ENCODE measurements at places on chromosomes 1 and 21.

DNA sequence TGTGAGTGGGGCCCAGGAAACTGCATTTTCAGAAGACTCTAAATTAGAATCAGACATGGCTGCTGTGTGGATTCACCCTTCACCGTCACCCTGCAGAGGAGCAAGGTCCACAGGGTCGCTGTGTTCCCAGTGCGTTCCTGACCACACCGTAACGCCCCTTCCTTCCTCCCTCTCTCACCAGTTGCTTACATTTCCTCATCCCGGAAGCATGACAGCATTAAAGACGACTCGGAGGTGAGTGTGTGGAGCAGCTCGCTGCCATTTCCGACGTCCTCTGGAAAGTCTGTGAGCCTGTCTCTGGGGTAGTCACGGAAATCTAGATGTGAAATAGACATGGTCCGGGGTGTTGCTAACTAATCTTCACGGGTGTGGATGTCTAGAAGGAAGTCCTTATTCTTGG is 45.9 kb downstream of the FAAP20 start:
- no peak for DNase-seq

- peak; percentile 86 for DNase-seq
Measured at GRCh38 chr1:151972542-151973248, 21.0 kb downstream of the S100A10 start.

DNA sequence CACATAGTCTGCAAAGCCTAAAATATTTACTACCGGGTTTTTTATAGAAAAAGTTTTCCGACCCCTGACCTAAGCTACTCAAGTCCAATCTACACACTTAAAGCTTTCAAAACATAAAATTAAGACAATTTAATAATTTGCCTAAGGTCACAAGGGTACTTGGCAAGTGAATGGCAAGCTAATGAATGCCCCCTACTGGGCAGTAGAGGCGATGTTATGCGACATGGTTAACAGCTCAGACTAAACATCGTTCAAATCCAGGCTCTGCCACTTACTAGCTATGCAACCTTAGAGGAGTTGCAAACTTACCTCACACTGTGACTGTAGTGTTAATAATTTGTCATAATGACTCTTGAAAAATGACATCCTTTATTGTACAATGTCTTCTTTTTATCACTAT is 317.2 kb upstream of the NFIA start:
- DNase-seq: no peak

DNA sequence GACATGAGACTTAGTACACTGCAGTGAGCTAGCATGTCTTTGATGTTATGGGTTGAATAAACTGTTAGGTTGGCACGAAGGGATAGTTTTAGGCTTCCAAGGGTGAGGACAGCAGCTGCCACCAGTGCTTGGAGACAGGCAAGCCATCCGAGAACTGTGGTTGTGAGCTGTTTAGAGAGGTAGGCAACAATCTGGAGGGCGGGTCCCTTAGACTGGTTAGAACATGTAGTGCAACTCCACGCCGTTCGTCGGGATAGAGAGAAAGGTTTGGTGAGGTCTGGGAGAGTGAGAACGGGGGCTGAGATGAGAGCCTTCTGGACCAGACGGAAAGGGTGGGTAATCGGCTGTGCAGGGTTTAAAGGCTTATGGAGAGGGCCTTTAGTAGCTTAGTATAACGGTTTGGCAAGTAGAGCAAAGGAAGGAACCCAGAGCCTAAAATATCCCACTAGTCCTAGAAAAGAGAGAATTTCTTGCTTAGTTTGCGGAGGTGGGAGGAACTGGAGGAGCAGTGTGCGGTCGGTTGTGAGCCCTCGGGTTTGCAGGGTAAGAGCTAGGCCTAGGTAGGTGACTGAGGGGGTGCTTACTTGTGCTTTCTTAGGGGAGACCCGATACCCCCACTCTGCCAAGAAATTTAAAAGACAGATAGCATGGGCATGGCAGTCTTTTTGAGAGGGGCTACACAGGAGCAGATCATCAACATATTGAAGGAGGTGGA is 72.8 kb downstream of the CNST start:
- no peak for DNase-seq

- no peak for DNase-seq
Measured at GRCh38 chr1:186272486-186272885, 102.6 kb downstream of the TPR start.
